ENCODE measurements at places on chromosomes 11 and 22.

GRCh38 chr11:43316451-43316850 lies 4.7 kb downstream of the API5 start:
- no peak for DNase-seq

GRCh38 chr11:83219095-83219494 lies 25.6 kb downstream of the ANKRD42 start:
- peak; percentile 59 for DNase-seq

GRCh38 chr11:86062719-86063118 lies 6.2 kb downstream of the PICALM start:
- peak; percentile 30 for DNase-seq

- no peak for DNase-seq
These were observed 68.1 kb downstream of the LIF start for GRCh38 chr22:30178181-30179126.

GRCh38 chr11:104130161-104130560 lies 33.8 kb downstream of the PDGFD start:
- DNase-seq: no peak

GRCh38 chr11:113663567-113663966 lies 42.5 kb downstream of the TMPRSS5 start:
- no peak for DNase-seq

- DNase-seq: no peak
These were observed 164.1 kb downstream of the ARHGAP42 start for GRCh38 chr11:100851147-100851546.

DNA sequence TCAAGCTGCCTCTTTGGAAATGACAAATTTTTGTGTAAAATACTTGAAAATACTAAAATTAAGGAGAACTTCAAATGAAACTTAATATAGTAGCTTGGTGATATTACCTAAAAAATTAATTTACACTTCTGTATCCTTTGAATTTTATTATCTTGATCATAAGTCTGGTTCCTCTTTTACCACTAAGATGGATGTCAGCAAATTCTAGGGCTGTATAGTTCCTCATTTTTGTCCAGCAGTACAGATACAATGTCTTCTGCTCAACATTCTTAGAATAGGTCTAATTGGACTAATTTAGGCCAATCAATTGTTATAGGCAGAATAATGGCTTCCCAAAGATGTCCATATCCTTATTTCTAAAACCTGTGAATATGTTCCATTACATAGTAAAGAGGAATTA lies 1298.0 kb upstream of the RAG2 start:
- DNase-seq: no peak

- DNase-seq: no peak
These were observed 5.9 kb downstream of the VPS26B start for GRCh38 chr11:134230339-134230738.

Measured in GM23338 (cell line).